Neuronal stem cell (in vitro differentiated cells): ENCODE measurements at places on chromosomes 5 and 9.

GRCh38 chr5:88770276-88771257, 112.4 kb downstream of the MEF2C start:
- DNase-seq: no peak

DNA sequence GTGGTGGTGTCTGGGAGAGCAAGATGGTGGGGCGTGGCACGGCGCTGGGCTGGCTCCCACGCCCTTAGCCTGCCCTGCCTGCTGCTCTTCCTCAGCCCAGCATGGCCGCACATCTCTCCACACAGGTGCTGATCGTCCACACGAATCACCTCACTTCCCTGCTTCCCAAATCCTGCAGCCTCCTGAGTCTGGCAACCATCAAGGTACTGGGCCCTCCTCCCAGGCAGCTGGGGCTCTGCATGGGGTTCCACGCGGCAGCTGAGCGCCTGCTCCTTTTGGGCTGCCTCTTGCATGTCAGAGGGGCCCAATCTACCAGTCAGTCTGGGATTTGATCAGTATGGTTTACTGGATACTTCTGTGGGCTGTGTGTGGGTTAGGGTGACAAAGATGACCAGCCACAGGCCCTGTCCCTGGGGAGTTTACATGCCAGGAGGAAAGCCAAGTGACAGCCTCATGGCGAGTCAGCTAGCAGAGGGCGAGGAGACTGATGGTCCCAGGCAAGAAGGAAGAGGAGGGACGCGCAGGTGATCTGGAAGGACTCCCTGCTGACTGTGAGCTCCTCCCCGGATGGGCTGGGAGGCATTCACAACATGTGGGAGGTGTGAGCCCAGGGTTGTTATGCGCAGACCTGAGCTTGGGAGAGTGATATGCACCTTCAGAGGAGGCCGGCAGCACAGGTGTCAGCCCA, 6.0 kb downstream of the LRSAM1 start:
- no peak for DNase-seq

GRCh38 chr9:5518171-5518936, 8.0 kb downstream of the PDCD1LG2 start:
- no peak for DNase-seq

GRCh38 chr5:151469386-151469785, 22.0 kb downstream of the SLC36A1 start:
- no peak for DNase-seq

- no peak for DNase-seq
These were observed 351.8 kb upstream of the ADAMTSL1 start for GRCh38 chr9:18122171-18122570.

DNA sequence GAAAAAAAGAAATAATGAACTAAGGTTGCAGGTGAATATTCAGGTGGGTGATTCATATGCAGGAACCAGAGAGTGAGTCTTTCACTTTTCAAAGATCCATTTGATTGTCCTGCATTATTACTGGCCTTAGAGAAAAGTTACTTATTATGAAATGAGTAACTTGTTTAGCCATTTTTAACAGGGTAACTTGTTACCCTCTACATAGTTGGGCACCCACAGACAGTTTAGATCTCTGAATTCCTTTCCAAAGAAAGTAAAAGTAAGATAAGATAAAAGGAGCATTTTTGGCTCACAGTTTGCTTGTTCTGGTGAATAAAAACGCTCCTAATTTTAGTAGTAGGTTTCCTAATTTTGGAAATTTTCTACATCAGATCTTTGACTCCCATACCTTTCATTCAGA, 54.1 kb upstream of the DAB2 start:
- no peak for DNase-seq

DNA sequence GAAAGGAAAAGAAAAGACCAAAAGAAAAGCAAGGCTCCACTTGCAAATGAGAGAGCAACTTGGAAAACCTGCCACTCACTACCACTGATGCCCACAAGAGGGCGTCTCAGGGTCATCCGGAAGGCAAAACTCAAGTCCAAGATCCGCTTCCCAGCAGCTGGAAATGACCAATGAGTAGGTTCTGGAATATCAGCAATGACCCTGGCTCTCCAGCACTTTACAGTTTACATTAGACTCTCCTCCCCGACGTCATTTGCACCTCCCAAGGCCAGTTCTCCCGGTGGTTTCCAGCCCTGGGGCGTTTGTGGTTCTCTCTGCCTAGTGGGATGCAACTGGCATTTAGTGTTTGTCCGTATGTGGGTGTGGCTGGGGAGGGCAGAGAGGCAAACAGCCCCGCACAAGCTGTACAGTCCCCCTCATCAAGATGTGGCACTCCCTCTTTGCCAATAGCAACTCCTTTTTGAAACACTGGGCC, 193.8 kb upstream of the ZNF618 start:
- DNase-seq: peak; percentile 57

DNA sequence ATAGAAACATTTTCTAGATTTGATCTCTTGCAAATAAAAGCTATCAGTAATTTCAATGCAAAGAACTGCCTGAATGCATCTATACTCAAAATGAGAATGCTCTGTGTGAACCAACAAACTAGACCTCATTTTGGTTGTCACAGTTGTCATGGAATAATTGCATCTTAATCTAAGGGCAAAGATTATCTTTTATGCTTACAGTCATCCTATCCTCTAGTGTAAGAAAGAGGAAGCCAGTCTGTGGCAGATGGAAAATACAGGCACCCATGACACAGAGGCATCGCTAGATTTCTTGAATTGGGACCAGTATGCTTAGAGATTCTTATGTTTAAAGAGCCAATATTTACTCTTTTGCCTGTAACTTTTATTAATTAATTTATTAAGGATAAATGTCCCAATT, 95.0 kb downstream of the MACIR start:
- no peak for DNase-seq

GRCh38 chr5:34009610-34010009, 1.8 kb upstream of the AMACR start:
- no peak for DNase-seq

- DNase-seq: no peak
These were observed 133.0 kb upstream of the STK32A start for GRCh38 chr5:147101659-147102369.

DNA sequence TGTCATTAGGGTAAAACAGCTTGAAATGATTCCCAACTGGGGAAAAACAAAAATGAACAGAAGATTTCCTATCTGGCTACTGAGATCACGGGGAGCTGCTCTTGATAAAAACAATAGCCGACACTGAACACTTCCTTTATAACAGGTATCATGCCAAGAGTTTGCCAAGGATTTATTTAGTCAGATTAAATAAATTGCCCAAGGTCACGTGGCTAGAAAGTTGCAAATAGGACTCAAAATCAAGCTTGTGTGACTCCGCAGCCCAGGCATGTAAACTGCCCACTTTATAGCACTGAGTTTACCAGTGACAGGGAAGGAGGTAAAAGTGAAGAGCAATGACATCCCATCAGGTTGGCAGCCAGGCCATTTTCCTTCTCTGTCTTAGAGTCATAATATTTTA, 120.7 kb upstream of the ZNF618 start:
- DNase-seq: no peak
